Stimulated activated CD8-positive, alpha-beta memory T cell treated with anti-CD3 and anti-CD28 coated beads, Interleukin-4, amount 100 ng/mL, for 4 hours (primary cell): ENCODE measurements at places on chromosomes 4 and X.

DNA sequence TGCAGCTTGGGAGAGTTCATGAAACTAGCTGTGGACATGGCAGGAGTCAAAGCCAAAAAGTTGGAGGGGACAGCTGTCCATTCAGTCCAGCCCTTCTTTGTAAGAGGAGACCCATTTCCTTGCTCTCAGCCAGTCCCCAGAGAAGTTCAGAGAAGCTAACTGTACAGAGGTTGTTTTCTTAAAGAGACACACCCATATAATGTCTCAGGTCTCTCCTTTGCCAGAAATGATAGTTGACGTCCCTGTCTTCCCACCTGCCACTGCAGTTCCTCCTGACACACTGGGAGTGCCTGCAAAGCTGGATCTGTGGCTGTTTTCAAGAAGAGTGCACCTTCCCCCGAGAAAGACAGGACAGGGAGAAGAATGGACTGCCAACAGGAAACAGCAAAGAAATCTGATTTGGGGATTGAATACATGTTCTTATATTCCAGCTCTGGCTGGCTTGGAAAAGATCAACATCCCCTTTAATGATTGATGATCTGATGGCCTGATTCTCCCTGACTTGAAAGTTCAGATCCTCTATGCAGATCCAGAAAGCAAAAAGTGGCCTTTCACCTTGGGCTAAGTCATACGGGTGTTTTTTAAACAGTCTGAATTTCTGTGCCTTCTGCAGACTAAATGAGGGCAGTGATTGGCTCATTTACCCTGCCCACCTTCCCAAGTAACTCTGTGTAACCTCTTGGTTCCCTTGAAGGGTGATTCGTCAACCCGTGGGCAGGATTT lies 87.2 kb downstream of the MAOA start:
- no peak for DNase-seq

GRCh38 chrX:136094962-136095361 lies 52.4 kb upstream of the FHL1 start:
- no peak for DNase-seq

GRCh38 chrX:113455582-113455981 lies 615.0 kb upstream of the AMOT start:
- DNase-seq: no peak

DNA sequence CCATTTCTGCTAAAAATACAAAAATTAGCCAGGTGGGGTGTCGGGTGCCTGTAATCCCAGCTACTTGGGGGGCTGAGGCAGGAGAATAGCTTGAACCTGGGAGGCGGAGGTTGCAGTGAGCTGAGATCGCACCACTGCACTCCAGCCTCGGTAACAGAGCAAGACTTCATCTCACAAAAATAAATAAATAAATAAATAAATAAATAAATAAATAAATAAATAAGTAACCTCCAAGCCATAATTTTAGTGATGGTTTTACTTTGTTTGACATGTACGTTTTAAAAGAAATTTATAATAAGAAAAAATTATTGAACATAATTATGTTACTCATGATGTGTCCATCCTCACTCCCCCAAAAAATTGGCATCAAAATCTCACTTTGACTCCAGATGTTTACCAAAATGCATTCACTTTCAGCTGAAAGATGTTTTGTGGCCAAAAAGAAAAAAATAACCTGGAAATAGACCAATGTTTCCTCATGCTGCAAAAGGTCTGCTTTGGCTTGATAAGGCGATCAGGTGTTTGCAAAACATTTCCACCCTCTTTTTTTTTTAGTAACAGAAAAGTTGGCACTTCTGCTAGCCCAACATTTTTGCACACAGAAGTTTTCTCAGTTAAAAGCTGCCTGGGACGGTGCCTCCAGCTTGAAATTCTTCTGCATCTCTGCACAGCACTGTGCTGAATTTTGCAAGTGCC lies 42.2 kb upstream of the DHRSX start:
- DNase-seq: no peak

DNA sequence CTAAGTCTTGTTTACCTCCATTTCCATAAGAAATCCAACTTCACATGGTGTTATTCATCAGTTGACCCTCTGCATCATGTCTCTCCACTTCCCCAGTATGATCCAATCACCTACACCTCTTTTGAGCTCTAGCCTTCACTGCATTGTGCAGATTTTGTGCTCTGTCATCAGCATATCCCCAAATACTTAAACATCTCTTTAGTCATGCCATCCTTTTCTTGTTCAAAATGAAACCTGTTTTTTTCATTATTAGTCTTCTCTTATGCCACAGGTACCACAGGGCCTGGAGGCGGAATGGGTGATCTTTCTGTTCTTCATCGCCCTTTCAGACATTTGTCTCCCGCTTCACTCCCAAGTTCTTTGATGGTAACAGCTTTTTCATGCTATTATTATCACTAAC lies 382.7 kb upstream of the GALNTL6 start:
- DNase-seq: no peak

DNA sequence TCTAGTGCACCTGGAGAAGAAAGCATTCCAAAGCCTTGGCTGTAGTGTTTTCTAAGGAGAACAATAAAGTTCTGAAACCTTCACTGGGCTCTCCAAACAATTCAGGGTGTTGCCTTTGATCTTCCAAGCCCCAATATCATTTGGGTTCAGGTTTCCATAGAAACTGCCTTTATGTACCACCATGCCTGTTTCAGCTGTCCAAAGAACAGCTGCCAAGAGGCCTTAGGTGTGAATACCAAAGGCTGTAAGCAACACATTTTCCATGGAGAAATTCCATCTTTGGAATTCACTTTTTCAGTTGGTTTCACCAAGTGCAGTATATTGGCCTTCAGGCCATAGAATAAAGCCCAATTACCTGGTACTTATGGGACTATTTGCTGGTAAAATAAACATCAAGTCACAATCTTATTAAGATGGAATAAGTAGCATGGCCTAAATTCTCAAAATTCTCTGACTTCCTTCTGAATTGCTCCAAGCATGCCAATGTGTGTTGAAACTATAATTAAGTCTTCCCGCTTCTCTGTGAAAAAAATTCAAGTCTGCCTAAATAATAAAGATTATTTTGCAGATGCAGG lies 61.9 kb downstream of the COX18 start:
- no peak for DNase-seq

- DNase-seq: no peak
Observed at GRCh38 chrX:30904186-30904585, 15.1 kb upstream of the TAB3 start.

DNA sequence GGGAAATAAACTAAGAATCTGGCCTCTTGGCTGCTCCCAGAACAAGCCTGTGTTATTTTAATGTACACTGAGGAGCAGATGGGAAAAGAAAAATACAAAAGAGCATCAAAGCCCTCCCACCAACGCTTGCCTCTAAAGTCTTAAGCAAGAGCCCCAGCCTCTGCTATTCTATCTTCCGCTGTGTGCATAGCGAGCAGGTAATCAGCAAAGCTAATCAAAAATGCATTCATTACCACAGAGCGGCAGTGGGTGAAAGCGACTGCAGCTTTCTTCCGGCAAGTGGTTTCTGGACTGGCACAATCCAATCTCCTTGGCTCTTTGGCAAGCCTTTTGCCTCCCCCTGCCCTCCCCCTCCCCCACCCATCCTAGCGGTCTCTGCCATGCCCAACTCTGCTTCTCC lies 13.5 kb upstream of the GRIA3 start:
- no peak for DNase-seq

DNA sequence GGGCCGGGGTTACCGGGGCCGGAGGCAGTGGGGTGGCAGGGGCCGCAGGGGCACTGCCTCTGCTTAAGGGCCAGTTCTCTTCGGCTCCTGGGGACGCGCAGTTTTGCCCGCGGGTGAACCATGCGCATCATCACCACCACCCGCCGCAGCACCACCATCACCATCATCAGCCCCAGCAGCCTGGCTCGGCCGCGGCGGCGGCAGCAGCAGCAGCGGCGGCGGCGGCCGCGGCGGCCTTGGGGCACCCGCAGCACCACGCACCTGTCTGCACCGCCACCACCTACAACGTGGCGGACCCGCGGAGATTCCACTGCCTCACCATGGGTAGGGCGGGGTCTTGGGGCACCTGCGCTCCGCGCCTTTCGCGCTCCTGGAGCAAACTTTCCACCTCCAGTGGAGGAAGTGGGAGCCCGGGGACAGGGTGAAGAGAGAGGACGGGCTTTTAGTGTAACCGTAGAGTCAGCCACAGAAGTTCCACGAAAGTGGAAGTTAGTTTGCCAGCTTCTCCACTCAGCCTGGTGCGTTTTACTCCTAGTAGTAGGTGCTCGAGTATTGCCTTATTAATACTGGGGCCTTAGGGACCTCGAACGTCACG lies 729 bp downstream of the GSX2 start:
- no peak for DNase-seq

- DNase-seq: no peak
Observed at GRCh38 chr4:82811838-82812341, 13.3 kb upstream of the SCD5 start.

DNA sequence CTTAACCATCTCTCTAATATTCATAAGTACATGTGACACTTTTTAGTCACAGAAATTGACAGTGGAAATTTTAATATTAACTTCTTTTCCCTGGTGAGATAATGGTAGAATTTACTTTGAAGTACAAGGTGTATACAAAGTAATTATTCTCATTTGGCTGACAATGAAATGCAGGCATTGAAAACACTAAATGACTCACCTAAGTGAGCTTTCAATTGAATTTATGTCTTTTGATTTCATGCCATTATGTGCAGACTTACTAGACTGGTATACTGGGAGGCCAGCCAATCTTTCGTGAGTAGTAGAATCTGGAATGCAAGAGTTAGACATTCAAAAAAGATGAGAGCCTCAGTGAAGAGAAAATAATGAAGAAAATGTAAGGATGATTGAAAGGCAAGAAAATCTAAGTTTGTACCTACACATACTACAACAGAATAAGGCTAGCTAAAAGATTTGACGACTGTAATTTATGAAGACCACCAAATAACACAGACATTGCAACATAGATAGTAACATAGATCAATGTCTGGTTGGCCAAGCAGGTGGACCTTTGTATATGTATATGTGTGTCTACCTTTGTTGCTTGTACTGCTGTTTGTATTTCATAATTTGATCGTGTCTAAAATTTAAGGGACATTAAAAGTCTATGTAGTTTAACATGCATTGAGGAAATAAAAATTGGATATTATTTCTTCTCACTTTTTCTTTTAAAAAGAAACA lies 459.7 kb downstream of the IL15 start:
- DNase-seq: no peak

DNA sequence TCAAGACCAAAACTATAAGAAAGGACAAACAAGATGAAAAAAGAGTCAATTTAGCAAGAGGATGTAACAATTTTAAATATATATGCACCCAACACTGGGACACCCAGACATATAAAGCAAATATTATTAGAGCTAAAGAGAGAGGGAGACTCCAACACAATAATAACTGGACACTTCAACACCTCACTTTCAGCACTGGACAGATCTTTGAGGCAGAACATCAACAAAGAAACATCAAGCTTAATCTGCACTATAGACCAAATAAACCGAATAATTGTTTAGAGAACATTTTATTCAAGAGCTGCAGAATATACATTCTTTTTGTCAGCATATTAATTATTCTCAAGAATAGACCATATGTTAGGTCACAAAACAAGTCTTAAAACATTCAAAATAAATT lies 109.7 kb upstream of the TET2 start:
- no peak for DNase-seq

- DNase-seq: no peak
Observed at GRCh38 chr4:89528526-89529133, 221.0 kb upstream of the GPRIN3 start.

GRCh38 chrX:55815546-55815945 lies 98.0 kb downstream of the RRAGB start:
- no peak for DNase-seq

GRCh38 chr4:110621839-110622751 lies 782 bp downstream of the PITX2 start:
- DNase-seq: no peak

DNA sequence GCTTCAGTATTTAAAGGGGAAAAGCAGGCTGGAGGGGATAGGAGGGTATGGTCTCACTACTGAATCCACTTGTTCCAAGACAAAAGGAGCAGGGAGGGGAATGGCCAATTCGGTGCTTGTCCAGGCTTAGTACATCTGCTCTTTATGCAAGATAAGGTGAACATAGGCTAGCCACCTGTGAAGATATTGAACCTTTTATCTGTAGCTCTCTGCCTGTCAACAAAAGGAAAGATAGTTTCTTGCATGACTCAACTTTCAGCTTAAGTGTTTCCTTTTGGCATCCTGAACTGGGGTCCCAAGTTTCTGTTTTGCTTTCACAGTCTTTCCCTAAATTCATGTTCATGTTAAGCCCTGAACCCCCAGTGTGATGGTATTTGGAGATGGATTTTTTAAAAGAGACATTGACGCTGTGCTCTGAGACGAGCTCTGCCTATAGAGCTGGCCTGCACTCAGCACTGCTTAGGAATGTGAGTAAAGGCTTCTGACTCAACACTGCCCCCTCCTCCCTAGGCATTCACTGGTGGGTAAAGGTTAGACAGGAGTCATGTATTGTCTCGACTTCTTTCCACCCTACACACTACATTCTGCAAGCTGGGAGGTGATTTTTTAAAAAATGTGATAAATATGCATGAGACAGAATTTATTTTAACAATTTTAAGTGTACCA lies 28.2 kb downstream of the FAM149A start:
- no peak for DNase-seq

DNA sequence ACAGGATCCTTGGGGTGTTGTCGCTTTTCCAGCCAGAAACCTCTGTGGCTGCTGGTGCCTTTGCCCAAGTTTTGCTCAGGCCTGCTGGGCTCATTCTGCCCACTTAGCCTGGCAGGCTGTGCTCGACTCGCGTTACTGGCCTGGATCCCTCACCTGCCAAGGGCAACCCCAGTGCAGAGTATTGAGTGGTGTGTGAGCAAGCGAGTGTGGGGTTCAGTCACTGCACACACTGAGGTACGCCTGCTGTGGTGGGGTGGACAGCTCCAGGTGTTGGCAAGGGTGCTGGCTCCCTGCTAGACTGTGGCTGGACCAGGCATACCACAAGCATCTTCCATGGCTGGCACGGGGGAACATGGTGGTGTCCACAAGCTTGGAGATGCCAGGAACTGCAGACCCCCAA lies 22.6 kb downstream of the SPCS3 start:
- DNase-seq: no peak

- DNase-seq: no peak
Observed at GRCh38 chr4:20538905-20539304, 161.4 kb upstream of the PACRGL start.

- DNase-seq: no peak
Observed at GRCh38 chrX:19720236-19720635, 167.2 kb downstream of the SH3KBP1 start.

GRCh38 chr4:72442147-72442546 lies 126.9 kb downstream of the ADAMTS3 start:
- DNase-seq: no peak

DNA sequence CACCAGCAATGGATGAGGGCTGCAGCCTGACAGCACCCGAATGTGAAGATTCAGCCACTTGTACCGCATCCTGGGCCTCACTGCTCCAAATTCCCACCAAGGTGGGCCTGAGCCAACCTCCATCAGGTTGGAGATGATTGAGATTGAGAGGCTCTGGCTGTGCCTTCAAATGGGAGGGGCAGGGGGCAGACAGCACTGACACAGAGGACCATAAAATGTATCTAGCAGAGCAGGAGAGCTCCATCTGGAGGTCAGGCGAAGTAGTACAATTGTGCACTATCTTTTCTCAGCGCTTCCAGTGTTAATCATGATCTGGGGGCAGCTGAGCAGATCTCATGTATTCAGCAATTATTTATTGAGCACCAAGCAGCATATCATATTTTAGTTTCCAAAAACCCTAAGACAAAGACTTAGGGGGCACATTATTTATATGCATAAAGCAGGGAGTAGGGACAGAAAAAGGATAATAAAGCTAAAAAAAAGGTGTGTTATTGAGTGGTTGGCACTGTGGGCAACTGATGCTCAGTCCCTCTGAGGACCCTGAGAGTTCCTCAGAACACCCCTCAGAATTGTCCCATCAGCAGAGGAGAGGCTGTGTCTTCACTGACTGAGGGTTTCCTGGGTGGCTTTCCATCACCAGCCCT lies 31.6 kb upstream of the C1QTNF7 start:
- peak; percentile 20 for DNase-seq
